Aorta (tissue), 5 donors: ENCODE measurements at places on chromosomes 12 and 14.
A peak's percentile ranks its signal among the peaks of the same experiment; 100 is the strongest.

DNA sequence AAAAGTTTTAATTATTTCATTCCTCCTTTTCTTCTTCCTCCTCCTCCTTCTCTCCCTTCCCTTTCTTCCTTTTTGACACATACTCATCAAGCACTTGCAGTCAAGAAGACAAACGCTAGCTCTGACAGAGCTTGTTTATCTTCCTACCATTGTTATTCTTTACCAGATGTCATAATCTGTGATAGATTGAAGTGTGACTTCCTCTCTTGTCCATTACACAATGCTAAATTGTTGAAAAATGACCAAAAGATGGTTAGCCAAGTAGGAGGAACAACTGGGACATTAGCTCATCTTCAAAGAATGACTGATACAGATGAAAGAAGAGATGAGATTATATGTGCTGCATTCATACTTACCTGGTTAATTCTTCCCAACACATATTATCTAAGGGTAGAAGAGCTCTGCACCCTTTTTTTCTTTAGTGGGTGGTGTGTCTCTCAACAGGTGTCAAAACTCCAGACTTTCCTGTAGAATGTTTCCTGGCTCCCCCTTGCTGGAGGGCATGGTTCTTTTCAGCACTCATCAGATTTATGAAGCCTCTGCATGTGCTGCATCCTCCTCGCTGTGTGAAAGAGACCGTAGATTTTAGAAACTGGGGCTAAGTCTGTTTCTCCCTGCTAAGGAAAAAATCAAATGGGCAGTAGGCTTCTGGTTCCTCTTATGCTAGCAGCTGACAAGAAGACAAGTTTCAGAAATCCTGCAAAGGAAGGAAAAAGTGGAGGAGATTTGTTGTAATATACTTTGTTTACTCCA is 147.1 kb downstream of the TMX1 start:
- no peak for DNase-seq

GRCh38 chr14:33631441-33631840 is 319.4 kb downstream of the EGLN3 start:
- no peak for DNase-seq

DNA sequence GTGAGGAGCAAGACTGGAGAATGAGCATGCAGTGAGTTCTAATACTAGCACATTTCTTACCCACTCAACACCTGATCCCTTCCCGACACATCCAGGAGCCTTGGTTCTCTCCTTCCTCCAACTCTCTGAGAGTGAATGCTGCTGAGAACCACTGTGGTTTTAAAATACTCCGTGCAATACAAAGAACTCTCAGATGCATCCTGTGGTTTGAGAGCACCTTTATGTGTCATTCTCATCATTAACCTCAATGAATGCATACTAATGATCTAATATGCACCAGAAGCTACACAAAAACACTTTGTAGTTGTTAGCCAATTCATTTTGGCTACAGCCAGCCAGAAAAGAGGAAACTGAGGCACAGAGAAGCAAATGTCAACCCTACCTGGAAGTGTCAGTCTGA is 87.6 kb downstream of the GALNT8 start:
- DNase-seq = no peak

- no peak for DNase-seq
These were observed 65.3 kb downstream of the PRIMA1 start for GRCh38 chr14:93723001-93723400.

GRCh38 chr12:25362646-25363045 is 111.9 kb upstream of the KRAS start:
- DNase-seq = no peak

DNA sequence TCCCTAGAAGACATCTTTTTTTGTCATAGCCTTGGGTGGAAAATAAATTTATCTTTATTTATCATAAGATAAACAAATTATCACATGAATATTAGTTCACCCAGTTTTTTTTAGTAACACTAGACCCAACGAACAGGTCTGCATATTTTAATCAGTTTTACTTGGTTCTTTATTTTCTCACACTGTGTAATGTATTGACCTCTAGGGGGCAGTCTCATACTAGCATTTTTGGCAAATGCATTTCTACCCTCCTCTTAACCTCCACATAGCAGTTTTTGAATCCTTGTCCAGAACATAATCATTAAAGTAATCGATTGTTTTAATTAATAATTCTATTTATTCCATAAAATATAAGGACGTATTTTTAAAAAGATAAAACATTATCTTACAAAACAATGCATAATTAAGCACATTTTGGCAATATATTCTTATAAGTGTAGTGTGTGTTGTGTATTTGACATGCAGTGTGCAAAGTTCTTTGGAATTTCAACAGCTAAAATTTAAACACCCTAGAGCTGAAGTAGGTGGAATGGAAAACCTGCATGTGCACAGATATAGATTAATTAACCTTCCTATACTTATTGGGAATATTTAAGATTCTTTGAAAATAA is 31.6 kb upstream of the PTPRQ start:
- DNase-seq = no peak

DNA sequence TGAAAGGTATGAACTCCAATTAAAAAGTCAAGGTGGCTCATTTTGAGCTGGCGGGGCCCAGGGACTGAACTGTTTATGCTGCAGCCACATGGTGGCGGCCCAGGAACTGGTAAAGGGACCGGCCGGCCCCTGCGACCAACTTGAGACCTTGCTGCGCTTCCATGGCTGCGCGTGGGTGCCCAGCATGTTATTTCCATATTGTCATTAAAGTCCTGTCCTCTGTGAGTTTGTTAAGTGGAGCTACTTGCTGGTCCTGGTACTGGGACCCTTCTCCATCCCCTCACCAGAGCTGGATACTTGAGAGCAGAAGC is 62.3 kb downstream of the BEGAIN start:
- DNase-seq = no peak

DNA sequence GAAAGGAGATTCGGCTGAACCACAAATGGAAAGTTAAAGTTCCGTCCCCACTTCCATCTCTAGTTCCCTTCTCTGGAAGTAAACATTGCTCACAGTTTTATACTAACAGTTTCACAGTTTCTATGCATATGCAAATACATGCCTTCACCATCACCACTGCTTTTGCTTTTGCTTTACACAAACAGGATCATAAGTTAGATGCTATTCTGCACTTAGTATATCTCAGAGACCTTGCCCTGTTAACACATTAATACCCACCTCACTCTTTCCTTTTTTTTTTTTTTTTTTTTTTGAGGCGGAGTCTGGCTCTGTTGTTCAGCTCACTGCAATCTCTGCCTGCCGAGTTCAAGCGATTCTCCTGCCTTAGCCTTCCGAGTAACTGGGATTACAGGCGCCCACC is 890 bp downstream of the TEP1 start:
- DNase-seq = no peak

DNA sequence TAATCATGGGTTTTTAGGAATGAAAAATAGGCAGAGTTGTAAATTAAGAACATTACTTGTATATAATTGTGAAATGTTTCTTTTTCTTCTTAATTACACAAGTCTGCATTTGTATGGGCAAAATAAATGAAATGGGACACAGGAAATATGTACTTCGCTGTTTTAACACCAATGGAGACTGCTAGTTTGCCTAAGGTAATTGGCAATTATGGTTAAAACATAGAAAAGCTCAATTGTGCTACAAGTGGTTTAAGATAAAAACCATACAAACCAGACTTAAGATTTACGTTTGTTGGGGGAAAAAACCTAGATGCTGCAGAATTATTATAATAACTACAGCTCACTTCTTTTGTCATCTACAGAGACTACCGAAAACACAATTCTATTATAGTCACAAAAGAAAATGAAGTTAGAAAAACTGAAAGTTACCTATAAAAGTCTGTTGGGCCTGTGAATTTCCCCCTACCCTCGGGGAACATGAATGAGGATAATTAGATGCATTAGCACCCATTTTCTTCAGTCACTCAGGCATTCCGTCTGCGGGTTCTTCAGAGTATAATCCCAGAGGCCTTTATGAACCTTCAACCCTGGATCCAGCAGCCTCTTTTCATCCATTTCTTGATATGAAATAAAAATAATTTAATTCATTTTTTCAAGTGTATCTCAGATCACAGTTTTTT is 37.2 kb downstream of the BTBD7 start:
- DNase-seq = no peak

DNA sequence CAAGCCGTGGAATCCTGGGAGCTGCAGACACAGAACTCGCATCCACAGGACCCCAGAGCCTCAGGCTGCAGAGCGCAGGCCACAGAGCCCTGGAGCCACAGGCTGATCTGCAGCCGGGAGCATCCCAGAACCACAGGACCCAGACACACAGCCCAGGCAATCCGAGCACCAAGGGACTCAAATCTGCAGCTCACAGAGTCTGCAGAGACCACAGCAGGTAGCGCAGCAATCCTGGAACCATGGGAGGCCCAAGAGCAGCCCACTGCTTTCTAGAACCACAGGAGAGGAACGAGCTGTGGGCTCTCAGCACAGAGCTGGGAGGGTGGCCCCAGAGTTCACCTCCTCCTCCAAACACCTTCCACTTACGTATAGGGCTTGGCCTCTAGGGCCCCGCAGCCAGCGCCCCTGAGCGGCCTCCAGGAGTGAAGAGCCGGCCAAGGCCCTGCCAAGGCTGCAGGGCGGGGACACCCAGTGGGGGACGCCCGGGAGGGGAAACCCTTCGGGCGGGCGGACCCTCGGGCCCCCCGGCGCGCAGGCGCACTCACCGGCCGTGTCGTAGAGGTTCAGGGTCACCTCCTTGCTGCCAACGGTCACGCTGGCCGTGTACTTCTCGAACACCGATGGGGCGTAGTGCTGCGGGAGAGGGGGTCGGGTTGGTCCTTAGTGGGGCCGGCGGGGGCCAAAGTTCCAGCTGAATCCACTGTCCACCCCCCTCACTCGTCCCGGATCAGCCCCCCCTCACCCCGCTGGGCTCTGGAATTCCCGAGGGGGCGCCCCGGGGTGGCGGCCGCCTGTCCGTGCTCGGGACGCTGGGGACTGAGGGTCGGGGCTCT is 665 bp downstream of the RHOF start:
- no peak for DNase-seq

DNA sequence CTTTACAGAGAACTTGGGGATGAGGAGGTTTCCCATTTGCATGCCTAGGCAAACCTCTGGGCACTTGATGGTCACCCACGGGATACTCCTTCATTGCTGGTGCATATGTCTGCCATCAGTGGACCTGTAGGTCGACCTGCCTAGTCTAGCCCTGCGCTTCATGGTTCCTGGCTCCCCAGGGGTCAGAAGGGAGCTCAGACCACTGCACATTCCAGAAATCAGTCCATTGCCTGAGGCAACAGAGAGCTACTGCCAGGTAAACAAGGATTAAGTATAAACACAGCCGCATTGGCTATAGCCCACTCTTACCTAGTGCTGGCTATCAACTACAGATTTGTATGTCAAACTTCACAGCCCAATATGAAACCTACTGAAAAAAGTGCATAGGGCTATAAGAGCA is 476.4 kb downstream of the SOX5 start:
- DNase-seq = no peak

GRCh38 chr12:110355073-110355472 is 48.4 kb downstream of the ANAPC7 start:
- peak; percentile 42 for DNase-seq

GRCh38 chr12:39990122-39991101 is 115.5 kb downstream of the SLC2A13 start:
- DNase-seq = peak; percentile 80

GRCh38 chr12:20305470-20305869 is 62.9 kb upstream of the PDE3A start:
- no peak for DNase-seq

DNA sequence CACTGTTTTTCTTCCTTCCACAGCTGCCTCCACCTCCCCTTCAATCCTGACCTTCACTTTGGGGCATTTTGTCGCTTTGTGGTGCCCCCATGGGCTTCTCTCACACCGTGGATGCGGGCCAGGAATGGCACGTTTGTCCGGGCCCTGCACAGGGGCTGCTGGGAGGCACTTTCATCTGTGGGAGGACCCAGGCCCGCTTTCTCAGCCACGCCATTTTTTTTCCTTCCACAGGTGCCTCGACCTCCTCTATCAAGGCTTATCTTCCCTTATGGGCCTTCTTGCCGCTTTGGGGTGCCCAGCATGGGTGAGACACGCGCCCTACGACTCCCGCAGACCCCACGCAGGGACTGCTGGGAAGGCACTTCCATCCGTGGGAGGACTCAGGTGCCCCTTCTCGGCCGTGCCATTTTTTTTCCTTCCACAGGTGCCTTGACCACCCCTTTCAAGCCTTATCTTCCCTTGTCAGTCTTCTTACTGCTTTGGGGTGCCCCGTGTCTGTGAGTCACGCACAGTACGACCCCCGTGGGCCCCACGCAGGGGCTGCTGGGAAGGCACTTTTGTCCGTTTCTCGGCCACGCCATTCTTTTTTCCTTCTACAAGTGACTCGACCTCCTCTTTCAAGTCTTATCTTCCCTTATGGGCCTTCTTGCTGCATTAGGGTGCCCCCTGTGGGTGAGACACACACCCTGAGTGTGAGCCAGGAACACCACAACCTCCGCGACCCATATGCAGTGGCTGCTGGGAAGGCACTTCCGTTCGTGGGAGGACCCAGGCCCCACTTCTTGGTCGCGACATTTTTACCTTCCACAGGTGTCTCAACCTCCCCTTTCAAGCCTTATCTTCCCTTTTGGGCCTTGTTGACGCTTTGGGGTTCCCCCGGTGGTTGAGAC is 270.7 kb downstream of the ALG10 start:
- peak; percentile 21 for DNase-seq

DNA sequence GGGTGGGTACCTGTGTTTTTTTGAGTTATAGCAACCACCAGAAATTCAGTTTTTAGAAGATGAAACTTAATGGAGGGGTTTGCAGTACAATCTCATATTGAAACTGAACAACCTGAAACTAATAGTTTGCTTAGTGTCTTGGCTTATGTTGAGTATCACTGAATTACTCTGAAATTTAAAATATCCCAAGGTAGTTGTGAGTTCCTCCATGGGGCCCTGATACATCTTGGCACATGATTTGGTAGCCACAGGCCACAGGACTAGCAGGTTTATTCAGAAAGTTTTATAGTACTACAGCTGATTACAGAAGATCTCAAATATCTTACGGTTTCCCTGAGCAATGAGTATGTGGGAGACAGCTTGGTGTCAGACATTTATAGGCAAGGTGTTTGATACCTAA is 10.4 kb downstream of the PTGES3 start:
- no peak for DNase-seq

- no peak for DNase-seq
These were observed 12.3 kb downstream of the SH2B3 start for GRCh38 chr12:111417784-111418593.

GRCh38 chr14:66121859-66122258 is 364.3 kb upstream of the CCDC196 start:
- DNase-seq = no peak

GRCh38 chr14:84806622-84807021 is 723.3 kb upstream of the FLRT2 start:
- DNase-seq = no peak

- DNase-seq = peak; percentile 87
These were observed 1.6 kb downstream of the TMEM121 start for GRCh38 chr14:105527826-105528585.

DNA sequence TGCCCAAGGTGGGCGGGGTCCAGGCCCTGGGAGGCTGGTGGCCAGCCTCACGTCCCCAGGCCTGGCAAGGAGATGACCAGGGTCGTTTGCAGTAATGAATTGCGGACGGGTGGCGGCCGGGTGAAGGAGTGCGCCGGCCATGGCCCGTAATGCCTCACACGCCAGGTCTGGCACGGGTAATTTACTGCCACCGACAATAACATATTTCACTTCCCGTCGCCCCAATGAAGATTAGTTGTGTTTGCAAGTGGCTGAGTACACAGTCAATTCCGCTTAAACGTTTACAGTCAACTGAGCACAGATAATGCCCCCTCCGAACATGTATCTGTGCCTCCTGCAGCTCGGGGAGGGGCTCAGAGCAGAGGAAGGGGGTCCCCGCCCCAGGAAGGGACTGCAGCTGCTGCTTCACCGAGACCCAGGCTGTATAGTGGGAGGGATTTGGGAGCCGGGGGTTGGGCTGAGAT is 48.3 kb downstream of the MVK start:
- no peak for DNase-seq
